Stimulated activated CD8-positive, alpha-beta memory T cell treated with anti-CD3 and anti-CD28 coated beads, Interleukin-15, amount 100 ng/mL, for 1 hour (primary cell): ENCODE measurements at places on chromosomes 4 and X.

DNA sequence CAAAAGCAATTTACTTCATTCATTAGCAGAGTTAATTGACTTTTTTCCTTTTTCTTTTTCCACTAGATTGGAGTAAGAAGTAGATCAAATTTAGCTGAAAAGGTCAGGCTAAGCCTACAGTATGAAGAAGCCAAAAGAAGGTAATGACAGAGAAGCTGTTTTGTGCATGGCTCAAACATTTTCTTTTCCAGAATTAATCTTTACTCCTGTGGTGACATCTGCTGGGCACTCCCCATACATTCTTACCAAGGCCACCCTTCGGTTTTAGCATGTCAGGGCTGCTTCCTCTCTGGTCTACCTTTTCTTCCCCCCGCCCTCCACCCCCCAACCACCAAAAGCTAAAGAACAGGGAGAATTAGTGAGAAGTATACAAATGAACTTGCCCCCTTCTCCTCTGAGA lies 70.2 kb downstream of the CLDN22 start:
- DNase-seq: no peak

DNA sequence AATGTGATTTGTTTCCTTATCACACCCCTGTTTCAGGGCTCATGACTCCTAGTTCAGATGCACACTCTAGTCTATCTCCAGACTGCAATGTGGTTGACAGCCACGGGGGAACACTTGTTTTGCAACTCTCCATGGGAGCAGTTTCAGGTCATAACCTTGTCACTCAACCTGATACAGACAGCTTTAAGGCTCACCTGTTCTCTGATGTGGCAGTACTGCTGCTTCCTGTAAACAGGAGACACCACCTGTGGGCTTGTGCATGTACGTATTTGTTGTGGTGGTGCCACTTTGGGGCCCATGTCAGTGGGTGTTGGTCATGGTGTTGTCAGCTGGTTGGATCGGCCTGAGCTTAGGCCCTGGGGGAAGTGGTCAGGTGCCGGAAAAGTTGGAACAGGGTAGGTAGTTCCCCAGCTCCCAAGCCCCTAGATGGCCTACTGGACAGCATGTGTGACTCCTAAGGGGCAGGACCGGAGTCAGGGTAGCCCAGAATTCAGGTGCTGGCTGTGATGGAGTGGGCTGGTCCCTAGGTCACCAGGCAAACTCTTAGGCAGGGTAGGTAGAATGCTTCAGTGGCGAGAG lies 46.2 kb downstream of the FAM9B start:
- no peak for DNase-seq

DNA sequence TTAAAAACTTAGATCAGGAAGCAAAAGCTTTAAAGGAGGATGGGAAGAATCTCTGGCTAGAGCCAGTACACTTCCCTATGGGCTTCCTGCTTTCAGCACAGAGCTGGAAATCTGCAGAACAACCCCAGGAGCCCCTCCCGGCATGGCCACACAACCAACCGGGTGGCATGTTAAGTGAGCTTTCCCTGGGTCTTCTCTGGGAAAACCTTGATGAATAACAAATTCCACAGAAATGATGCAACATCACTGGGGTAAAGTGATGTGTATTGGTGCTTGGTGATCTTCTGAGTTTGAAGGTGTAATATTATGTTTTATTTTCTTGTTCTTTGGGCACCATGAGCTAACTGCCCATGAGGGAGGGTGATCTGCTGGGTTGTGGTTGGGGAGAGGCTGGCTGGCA lies 22.1 kb downstream of the NHS start:
- no peak for DNase-seq

DNA sequence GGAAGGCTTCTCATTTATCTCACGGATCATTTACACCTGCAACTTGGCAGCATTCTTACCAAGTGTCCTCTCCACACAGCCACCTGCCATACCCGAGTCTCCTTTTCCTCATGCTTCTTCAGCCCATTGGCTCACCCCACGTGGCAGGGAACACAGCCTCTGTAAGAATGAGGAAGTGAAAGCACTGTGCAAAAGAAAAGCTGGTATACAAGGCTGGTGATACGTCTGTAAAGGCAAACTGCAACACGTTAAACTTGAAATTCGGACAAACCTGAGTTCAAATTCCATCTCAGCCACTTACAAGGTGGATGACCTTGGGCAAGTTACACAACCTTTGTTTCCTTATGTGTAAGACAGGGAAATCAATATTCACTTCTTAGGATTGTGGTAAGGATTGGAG lies 164.0 kb upstream of the RASGEF1B start:
- no peak for DNase-seq

DNA sequence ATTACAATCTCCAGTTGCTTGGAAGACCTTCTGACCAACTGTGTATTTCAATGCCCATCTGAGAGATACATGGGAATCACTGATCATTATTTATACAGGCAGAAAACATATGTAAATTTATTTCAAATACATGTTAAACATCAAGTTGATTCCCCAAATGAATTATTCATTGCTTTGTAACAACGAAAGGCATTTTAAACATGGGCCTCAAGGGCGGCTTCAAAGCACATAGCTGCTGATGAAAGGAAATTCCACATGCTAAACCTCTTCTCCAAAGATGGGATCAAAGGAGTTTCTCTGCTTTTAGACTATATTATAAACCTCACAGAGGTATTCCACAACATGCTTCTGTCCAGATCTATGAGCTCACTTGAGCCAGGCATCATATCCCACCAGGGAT lies 4.3 kb upstream of the RAB40A start:
- no peak for DNase-seq

GRCh38 chr4:183263787-183264386 lies 56.2 kb downstream of the CLDN22 start:
- DNase-seq: no peak

GRCh38 chrX:50635162-50635561 lies 164.5 kb upstream of the DGKK start:
- no peak for DNase-seq

- no peak for DNase-seq
Measured at GRCh38 chr4:80074651-80075050, 1.6 kb upstream of the ANTXR2 start.

- no peak for DNase-seq
Measured at GRCh38 chr4:30828264-30828926, 108.2 kb downstream of the PCDH7 start.

GRCh38 chr4:20192736-20193135 lies 59.0 kb upstream of the SLIT2 start:
- DNase-seq: no peak

GRCh38 chrX:103879339-103879738 lies 47.3 kb upstream of the RAB9B start:
- DNase-seq: no peak

- DNase-seq: no peak
Measured at GRCh38 chr4:2836391-2836859, 7.2 kb upstream of the ADD1 start.

DNA sequence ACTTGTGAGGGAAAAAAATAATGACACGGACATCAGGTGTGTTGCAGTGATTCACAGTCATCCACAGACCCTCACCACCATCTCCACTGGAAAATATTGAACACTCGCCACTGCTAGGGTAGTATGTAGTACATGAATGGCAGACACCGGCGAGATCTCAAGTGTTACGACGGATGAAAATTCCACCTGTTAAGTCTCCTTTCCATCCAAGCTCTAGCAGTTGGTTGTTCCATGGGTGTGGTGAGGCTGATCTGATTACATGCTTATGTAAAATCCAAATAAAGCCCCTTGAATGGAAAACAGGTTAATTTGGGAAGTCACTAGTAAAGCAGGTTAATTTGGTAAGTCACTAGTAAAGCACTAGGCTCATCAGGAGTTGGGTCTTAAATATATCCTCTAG lies 1.1 kb upstream of the ARMCX4 start:
- no peak for DNase-seq

- no peak for DNase-seq
Measured at GRCh38 chr4:5143940-5144339, 92.7 kb downstream of the STK32B start.

GRCh38 chrX:78957049-78957767 lies 12.0 kb downstream of the P2RY10 start:
- no peak for DNase-seq
